Activated CD8-positive, alpha-beta T cell treated with anti-CD3 and anti-CD28 coated beads, Interleukin-2, amount 10 ng/mL, durations not matched to agents 7 days and 5 days (primary cell): ENCODE measurements at places on chromosomes 7 and 10. TPM values are rescaled to one million over a fixed set of nuclear protein-coding genes. Genes with fewer than 3 reads are reported as not detected.

DNA sequence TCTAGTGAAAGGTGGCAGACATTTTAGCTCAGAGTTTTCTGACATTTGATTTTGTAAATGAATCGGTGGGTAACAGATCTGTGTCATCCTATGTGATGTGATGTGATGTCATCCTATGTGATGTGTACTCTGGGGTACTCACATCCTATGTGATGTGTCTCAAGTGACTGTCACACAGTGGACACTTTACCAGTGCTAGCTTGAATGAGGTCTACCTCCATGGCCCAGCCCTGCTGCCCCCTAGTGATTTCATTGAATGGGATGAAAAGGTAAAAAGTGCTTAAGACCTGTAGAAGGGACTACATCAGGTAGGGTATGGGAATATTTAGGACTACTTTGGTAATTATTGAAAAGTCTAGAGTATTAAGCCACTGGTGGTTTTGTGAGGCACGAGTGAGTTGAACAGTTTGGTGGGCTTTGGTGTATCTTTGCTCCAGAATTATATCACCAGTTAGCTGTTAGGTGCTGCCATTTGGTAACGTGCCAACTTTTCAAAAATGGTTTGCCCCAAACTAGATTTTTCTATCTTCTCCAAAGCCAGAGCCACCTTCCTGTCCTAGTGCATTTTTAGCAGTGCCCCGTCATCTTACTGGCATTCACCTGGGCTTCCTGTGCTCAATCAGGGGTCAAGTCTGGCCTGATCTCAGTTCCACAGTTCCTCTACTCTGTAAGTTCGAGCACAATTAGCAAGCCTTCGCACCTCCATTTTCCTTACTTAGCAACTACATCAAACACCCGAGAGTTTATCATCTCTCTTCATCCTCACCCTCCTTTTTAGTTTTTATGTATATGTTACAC is 9.7 kb downstream of the EIF4H start:
- H3K4me3 ChIP-seq = no peak overlapping the region
- H3K4me1 ChIP-seq = peaks cover 66% of the 10 kb centered on the region
- H3K36me3 ChIP-seq = peaks cover 52% of the 10 kb centered on the region
- DNase-seq = peak; percentile 42

- no peak overlapping the region for H3K4me3 ChIP-seq
- no peaks in the 10 kb centered on the region for H3K4me1 ChIP-seq
- H3K27me3 ChIP-seq = no peaks in the 10 kb centered on the region
- H3K27ac ChIP-seq = no peak overlapping the region
- no peaks in the 10 kb centered on the region for H3K36me3 ChIP-seq
Observed at GRCh38 chr7:148192491-148192890, 398.1 kb upstream of the C7orf33 start.

DNA sequence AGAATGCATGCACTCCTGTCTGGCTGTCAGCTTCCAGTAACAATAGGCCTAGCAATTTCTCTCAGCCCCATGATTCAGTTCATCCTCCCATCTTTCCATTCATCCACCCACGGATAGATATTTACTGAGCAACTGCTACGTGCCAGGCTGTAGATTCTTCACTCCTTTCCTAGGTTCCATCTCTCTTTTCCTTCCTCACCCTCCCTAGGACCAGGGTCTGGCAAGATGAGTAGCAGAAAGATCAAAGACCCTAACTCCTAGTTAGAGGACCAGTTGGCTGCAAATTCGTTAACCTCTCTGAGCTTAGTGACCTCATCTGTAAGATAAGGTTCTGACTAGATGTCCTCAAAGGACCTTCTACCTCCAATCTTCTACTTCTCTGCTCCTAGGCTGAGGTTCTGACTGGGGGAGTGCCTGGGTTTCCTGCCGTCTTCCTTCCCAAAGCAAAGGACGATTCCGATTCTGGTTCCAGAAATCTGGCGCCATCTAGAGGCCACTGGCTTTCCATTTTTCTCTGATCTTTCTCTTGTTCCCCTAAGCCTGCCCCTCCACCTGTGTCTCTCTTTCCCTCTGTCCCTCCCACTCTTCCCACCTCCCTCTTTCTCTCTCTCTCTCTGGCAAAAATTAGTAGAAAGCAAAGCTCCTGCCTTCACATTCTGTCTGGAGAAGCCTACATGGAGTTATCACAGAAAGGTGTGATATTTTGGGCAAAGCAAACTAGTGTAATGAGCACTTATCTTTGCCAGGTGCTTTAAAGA is 26.2 kb downstream of the TBATA start:
- no peak overlapping the region for H3K4me3 ChIP-seq
- no peaks in the 10 kb centered on the region for H3K36me3 ChIP-seq
- H3K4me1 ChIP-seq = peaks cover 17% of the 10 kb centered on the region
- H3K27me3 ChIP-seq = peaks cover 3% of the 10 kb centered on the region
- H3K27ac ChIP-seq = peak overlapping the region; percentile 2
- peak; percentile 82 for DNase-seq

DNA sequence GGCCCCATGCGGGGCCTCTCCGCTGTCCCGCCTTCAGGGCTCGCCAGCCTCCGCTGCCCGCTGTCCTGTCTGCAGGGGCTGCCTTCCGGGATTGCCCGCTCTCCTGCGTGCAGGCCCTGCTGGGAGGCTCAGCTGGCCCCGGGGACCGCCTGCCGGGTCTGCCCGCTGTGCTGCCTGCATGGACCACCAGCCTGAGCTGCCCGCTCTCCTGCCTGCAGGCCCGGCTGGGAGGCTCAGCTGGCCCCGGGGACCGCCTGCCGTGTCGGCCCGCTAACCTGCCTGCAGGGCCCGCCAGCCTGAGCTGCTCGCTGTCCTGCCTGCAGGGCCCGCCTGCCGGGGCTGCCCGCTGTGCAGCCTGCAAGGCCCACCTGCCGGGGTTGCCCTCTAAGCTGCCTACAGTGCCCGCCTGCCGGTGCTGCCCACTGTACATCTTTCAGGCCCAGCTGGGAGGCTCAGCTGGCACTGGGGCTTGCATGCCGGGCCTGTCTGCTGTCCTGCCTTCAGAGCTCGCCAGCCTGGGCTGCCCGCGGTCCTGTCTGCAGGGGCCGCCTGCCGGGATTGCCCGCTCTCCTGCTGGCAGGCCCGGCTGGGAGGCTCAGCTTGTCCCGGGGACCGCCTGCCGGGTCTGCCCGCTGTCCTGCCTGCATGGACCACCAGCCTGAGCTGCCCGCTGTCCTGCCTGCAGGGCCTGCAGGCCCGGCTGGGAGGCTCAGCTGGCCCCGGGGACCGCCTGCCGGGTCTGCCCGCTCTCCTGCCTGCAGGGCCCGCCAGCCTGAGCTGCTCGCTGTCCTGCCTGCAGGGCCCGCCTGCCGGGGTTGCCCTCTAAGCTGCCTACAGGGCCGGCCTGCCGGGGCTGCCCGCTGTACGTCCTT is 165.1 kb downstream of the GLRX3 start:
- H3K27ac ChIP-seq = peak overlapping the region; percentile 62
- H3K4me3 ChIP-seq = peak overlapping the region; percentile 54
- DNase-seq = peak; percentile 58
- no peaks in the 10 kb centered on the region for H3K36me3 ChIP-seq
- H3K4me1 ChIP-seq = no peaks in the 10 kb centered on the region

DNA sequence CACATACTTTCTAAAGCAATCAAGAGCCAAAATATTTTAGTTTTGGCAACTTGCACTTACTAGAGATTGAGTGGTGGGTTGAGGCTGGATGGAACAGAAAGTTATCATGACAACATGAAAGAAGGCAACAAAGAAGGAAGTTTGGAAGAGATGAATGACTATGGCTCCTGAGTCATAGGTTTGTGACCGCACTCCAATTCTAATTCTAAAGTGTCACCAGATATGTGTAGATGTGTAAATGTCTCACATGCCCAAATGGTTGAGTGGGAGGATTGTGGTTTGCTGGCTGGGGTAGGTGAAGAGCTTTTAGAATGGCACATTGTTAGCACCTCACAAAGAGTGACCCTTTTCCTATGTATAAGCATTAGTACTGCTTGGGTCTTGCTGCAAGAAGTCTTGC is 20.2 kb downstream of the TAS2R16 start:
- no peaks in the 10 kb centered on the region for H3K36me3 ChIP-seq
- no peak overlapping the region for H3K4me3 ChIP-seq
- H3K27ac ChIP-seq = no peak overlapping the region
- no peaks in the 10 kb centered on the region for H3K4me1 ChIP-seq
- no peak for DNase-seq
- H3K27me3 ChIP-seq = no peaks in the 10 kb centered on the region

GRCh38 chr10:102465466-102465865 is 14.1 kb upstream of the C10orf95 start:
- DNase-seq = no peak
- H3K36me3 ChIP-seq = peaks cover 7% of the 10 kb centered on the region
- H3K27ac ChIP-seq = no peak overlapping the region
- H3K4me3 ChIP-seq = no peak overlapping the region
- H3K27me3 ChIP-seq = no peaks in the 10 kb centered on the region

DNA sequence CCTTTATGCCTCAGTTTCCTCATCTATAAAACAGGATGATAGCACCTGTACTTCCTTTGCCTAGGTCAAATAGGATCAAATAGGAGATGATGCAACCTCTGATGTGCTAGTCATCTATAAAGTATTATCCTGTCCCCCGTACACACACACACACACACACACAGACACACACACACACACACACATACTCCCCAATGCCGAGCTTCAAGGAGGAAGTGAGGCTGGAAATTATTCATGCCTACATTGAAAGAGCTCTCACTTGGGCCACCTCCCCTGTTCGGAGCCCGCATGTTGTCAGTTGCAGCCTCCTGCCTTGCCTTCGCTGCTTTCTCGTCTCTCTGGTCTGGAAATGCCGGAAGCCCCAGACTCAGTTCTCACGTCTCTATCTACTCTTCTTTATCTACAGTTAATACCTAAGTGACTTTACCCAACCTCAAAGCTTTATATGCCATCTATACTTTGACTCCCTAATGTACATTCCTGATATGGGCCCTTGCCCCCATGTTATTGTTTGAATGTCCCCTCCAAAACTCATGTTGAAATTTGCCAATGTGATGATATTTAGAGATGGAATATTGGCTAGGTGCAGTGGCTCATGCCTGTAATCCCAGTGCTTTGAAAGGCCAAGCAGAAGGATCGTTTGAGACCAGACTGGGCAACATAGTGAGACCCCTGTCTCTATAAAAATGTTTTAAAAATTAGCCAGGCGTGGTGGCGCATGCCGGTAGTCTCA is 6.9 kb upstream of the UBE2H start:
- peaks cover 8% of the 10 kb centered on the region for H3K27me3 ChIP-seq
- DNase-seq = no peak
- no peak overlapping the region for H3K27ac ChIP-seq
- H3K4me3 ChIP-seq = no peak overlapping the region
- no peaks in the 10 kb centered on the region for H3K36me3 ChIP-seq

GRCh38 chr7:116591202-116592040 is 66.6 kb downstream of the CAV1 start:
- no peak overlapping the region for H3K27ac ChIP-seq
- H3K36me3 ChIP-seq = no peaks in the 10 kb centered on the region
- no peak for DNase-seq
- H3K27me3 ChIP-seq = peaks cover 32% of the 10 kb centered on the region

GRCh38 chr10:45354261-45354660 is 19.8 kb upstream of the ALOX5 start:
- no peak overlapping the region for H3K27ac ChIP-seq
- peaks cover 11% of the 10 kb centered on the region for H3K27me3 ChIP-seq
- no peak for DNase-seq
- peaks cover 6% of the 10 kb centered on the region for H3K4me1 ChIP-seq

GRCh38 chr10:49502358-49502757 is 36.6 kb downstream of the ERCC6 start:
- peaks cover 6% of the 10 kb centered on the region for H3K27me3 ChIP-seq
- no peak for DNase-seq
- H3K4me3 ChIP-seq = no peak overlapping the region
- peaks cover 16% of the 10 kb centered on the region for H3K4me1 ChIP-seq
- H3K36me3 ChIP-seq = peaks cover 20% of the 10 kb centered on the region

DNA sequence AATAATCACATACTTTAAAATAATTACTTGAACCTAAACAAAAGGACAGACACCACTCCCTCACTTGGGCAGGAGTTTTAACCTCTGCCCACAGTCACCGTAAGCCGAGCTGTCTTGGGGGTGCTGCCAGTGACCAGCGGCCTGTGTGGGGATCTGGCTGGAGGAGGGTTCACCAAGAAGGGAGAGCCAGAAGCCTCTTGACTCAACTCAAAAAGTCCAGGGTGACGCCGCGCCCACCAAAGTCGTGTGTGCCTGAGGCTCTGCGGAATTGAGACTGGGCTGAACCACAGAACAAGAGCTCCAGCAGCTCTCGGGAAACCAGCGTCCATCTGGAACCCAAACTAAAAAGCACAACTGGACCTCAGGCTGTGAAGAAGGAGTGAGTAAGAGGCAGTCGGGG is 35.8 kb downstream of the ZFAND2A start:
- no peaks in the 10 kb centered on the region for H3K27me3 ChIP-seq
- H3K27ac ChIP-seq = no peak overlapping the region
- no peak for DNase-seq
- H3K4me1 ChIP-seq = peaks cover 5% of the 10 kb centered on the region

DNA sequence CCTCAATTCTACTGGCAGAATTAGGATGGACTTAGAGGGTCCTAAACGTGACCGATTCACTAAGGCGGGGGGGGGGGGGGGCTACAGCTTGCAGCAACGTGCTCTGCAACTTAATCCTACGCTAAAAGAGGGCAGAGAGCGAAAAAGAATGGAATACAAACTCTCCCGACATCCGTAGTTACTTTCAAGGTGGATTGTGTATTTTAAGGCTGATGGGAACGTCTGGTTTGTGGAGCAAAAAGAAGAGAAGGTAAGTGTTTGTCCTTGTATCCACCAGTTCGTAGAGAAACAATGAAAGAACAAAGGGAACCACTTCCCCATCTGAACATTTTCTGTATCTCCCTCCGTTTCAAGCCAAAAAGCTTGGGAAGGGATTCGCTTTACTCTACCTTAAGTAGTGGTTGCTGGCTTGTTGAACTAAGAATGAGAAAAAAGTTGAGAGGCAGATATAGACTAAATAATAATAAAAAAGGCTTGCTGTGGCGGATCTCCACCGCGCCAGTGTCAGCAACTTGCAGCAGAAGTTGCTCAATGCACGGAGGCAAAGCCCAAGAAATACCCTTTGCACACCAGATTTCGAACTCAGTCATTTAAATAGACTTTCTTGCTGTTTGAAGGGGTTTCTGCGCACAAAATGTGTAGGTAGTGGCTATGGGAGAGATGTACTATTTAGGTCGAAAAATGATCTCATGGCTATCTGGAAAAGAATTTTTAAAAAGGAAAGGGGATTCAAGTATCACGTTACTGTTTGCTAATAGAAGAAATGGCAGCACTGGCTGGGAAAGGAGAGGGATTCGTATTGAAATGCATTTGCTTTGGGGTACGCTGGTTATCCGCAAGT is 736 bp downstream of the SKIDA1 start:
- H3K4me1 ChIP-seq = peaks cover 36% of the 10 kb centered on the region
- peaks cover 4% of the 10 kb centered on the region for H3K36me3 ChIP-seq

WIPF3 gene
- not detected for total RNA-seq

ZNF438 gene
- total RNA-seq = 2.3 TPM

FOXP2 gene
- total RNA-seq = not detected

NRAP gene
- not detected for total RNA-seq

PNPLA8 gene
- 13.0 TPM for total RNA-seq

NUTM2E gene
- total RNA-seq = 0.13 TPM

LBX1 gene
- not detected for total RNA-seq

SLC26A3 gene
- total RNA-seq = not detected

PLAU gene
- total RNA-seq = 1.1 TPM

LRCH4 gene
- total RNA-seq = 193 TPM
